Esophagus squamous epithelium (tissue), 5 donors: ENCODE measurements at places on chromosomes 13 and 19. TPM values are rescaled to one million over a fixed set of nuclear protein-coding genes. Genes with fewer than 3 reads are reported as not detected.

DNA sequence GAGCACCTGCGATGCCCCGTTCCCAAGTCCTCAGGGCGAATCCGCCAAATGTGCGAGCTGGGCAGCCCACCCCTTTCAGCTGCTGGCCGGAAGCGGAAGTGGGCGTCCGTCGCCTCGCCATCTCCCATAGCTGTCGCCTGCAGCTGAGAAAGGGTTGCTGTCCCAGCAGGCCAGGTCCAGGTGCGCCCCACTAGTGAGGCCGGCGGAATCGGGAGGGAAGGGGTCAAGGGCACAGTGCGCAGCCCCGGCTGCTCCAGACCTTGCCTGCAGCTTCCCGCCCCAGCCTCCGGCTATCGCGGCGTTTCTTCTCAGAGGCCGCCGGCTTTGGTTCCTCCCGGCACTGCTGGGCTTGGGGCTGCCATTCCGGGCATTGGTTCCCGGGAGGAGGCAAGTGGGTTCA is at the start of gene ZNF177:
Gene ZNF177, plus strand, starts transcription at position 109 of the 400 bp plus-strand sequence. CDS start 15,299 bp downstream, outside the sequence.
- H3K27me3 ChIP-seq, result no peaks in the 10 kb centered on the region
- no peak within 1 kb of the TSS for H3K27ac ChIP-seq
- H3K4me3 ChIP-seq, result no peak within 1 kb of the TSS
- no peaks in the 10 kb centered on the region for H3K36me3 ChIP-seq

- no peak overlapping the region for H3K4me3 ChIP-seq
- no peaks in the 10 kb centered on the region for H3K36me3 ChIP-seq
- DNase-seq, result no peak
Observed at GRCh38 chr13:105961438-105961837, 574.0 kb downstream of the EFNB2 start.

DNA sequence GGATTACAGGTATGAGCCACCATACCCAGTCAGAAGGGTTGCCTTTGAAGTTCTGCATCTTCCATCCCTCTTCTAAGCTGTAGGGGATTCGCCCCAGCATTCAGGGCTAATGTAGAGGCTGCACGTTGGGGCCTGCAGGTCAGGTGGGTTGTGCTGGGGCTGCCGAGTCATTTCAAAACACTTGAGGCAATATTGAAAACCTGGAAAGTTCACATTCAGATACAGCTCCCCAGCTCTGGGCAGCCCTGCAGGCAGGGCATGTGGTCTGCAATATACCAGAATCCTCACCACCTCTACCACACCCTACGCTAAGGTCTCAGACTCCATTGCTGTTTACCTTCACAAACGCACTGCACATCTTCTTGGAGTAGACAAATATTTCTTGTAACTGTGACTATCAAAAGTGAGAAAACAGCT is 24.6 kb downstream of the CCNE1 start:
- no peak overlapping the region for H3K27ac ChIP-seq
- H3K36me3 ChIP-seq, result no peaks in the 10 kb centered on the region
- peaks cover 8% of the 10 kb centered on the region for H3K4me1 ChIP-seq
- H3K4me3 ChIP-seq, result no peak overlapping the region
- peaks cover 41% of the 10 kb centered on the region for H3K27me3 ChIP-seq
- no peak for DNase-seq

Gene ATP1A3
- not detected for total RNA-seq

Gene ZNF699
- 4.4 TPM for total RNA-seq

Gene CGB2
- total RNA-seq, result not detected

Gene JOSD2
- 45.1 TPM for total RNA-seq

Gene IRGQ
- total RNA-seq, result 9.6 TPM
